ENCODE measurements at places on chromosomes 1 and 21. TPM values are rescaled to one million over a fixed set of nuclear protein-coding genes. Genes with fewer than 3 reads are reported as not detected.

LCE2B gene
- not detected for total RNA-seq

HSPA6 gene
- total RNA-seq = 0.82 TPM

KIRREL1 gene
- total RNA-seq = 13.5 TPM

ITGB3BP gene
- 17.5 TPM for total RNA-seq

HUNK gene
- total RNA-seq = 7.7 TPM

DNA sequence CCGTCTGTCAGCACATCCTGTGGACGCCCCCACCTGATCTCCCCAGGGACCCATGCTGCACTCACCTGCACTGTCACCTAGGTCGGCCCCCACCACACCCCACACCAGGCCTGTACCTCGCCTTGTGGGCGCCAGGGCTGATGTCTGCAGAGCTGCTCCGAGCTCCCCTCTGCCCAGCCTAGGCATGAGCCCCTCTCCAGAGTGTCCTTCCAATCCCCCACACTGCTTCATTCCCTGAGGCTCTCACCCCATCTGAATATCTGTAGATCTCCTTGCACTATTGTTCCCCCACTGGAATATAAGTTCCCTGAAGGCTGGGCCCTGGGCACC lies 12.2 kb downstream of the UMODL1 start:
- no peak for DNase-seq

DNA sequence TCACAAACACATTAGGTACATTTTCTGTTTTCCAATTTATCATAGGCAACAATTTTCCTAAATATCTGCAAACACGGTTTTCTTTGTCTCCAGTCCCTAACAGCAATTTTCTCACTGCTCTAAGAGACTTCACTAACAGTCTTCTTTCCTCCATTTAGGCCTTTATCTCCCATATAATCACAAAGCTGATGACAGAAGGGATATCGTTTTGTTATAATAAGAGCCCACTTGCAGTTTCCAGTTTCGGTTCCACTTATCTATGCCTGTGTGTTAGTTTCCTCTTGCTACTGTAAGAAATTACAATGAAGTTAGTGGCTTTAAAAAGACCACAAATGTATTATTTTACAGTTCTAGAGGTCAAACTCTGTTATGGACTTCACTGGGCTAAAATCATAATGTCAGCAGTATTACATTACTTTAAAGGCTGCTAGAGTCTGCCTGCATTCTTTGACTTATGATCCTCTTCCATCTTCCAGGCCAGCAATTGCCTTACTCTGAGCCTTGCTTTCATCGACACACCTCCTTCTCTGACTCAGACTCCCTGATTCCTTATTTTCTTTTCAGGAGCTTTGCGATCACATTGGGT lies 549.3 kb downstream of the NCAM2 start:
- no peak for DNase-seq

DNA sequence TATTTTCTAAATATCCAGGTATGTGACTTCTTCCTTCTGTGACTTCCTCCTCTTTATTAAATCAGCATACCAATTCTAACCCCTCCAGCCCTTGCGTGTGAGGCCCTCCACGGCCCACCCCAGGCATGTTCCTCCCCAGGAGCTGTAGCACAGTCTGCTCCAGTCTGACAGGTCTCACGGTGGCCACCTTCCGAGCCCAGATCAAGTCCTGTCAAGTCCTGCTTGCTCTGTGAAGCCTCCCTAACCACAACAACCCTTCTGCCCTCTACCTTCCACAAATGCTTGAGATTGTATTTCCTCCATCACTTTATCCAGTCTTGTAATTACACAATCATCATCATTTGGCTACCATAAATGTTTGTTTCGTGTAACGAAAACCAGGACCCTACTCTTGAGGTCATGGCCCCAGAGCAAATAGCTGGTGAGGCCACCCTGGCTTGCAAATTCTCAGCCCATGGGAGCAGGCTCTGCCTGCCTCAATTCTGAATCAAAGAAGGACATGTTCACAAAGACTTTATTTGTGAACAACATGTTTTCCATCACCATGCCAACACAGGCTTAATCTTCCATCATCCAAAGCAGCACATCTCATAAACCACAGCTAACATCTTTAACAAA lies 33.0 kb upstream of the S100A7 start:
- DNase-seq = no peak

DNA sequence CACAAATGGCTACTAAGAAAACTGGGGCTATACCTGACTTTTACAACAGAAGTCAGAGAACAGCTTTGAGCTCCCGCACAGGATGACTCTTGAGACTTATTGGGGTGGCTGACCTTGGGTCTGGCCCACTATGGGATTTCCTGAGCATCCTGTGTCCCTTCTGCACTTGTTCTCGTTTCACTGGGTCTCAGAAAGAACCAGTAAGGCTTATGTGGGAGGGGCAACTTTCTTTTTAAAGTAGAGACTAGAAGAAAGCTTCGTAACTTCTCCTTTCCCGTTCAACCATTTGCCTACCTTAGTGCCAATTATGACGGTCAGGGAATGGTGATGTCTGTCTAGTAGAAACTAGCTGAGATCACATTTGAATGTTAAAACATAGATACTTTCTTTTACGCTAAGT lies 59.5 kb upstream of the C1orf105 start:
- no peak for DNase-seq

GRCh38 chr1:44336668-44337067 lies 18.4 kb downstream of the ERI3 start:
- DNase-seq = no peak

DNA sequence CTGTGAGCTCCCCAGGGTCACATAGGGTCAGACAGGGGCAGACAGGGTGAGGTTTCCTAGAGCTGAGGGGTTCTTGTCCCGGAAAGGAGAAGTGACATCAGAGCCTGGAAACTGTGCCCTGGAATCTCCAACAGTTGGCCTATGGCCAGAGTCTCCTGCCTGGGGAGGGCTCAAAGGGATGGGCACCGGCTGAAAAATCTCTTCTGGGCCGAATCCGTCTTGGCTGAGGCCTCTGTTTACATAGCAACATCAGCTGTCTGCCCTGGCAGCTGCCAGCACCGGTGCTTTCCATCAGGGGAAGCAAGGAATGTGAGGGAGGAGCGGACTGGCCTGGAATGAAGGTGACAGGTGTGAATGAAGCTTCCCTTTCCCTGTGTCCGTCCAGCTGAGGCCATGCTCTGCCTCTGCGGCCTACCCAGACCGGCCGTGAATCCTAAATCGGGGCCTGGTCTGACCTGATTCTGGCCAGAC lies 30.7 kb downstream of the VASH2 start:
- no peak for DNase-seq

- no peak for DNase-seq
Measured at GRCh38 chr1:88216441-88216840, 467.6 kb upstream of the PKN2 start.

GRCh38 chr1:31814041-31814511 lies 1.7 kb downstream of the SPOCD1 start:
- DNase-seq = no peak
